Adrenal gland (tissue), 19 donors: ENCODE measurements at places on chromosomes 7 and 10. TPM values are rescaled to one million over a fixed set of nuclear protein-coding genes. Genes with fewer than 3 reads are reported as not detected.

GRCh38 chr7:32059289-32060011 lies 10.8 kb downstream of the PDE1C start:
- H3K4me1 ChIP-seq: no peaks in the 10 kb centered on the region
- no peak for DNase-seq
- H3K27ac ChIP-seq: no peak overlapping the region
- no peaks in the 10 kb centered on the region for H3K27me3 ChIP-seq
- no peak overlapping the region for H3K4me3 ChIP-seq

DNA sequence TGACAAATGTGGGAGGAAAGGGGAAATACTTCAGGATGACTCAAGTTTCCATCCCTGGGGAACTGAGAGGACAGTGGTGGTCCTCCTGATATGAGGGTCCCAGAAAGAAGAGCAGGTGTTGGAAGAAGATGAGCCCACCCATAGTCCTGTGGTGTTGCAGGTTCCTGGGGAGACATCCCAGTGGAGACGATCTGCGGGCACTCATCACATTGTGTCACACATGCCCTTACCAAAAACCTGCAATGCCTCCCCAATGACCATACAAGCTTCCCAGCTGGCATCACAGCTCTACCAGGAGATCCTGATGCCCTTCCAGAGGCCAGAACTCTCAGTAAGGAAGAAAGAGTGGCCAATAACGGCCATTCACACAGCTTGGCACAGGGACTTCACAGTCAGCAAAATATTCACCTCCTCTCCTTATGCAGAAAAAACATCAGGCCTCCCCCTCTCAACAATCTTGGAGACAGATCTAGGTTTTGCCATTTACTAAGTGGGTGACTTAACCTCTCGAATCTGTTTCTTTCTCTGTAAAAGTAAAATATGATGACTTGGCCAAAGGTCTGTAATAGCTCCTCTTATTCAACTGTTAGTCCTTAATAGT lies 9.0 kb downstream of the PUS7 start:
- H3K27me3 ChIP-seq: no peaks in the 10 kb centered on the region
- no peak overlapping the region for H3K27ac ChIP-seq
- no peaks in the 10 kb centered on the region for H3K4me1 ChIP-seq
- H3K36me3 ChIP-seq: no peaks in the 10 kb centered on the region
- no peak overlapping the region for H3K4me3 ChIP-seq

DNA sequence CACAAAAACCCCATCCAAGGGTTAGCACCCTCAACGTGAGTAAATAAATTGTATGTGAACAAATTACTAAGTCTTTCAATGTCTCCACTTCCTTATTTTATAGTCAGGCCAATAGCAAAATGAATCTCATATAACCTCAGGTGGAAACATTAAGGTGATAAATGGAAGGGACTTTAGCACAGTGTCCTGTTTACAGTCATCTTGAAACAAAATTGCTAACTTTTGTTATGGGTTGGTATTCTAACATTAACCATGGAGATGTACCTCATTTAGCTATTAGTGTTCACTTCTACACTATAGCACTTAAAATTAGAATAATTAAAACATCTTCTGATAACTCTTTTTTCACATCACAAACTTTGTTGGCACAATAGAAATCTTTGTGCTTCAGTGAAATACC lies 255.8 kb upstream of the CNTNAP2 start:
- H3K27me3 ChIP-seq: no peaks in the 10 kb centered on the region
- H3K27ac ChIP-seq: no peak overlapping the region
- no peak for DNase-seq

DNA sequence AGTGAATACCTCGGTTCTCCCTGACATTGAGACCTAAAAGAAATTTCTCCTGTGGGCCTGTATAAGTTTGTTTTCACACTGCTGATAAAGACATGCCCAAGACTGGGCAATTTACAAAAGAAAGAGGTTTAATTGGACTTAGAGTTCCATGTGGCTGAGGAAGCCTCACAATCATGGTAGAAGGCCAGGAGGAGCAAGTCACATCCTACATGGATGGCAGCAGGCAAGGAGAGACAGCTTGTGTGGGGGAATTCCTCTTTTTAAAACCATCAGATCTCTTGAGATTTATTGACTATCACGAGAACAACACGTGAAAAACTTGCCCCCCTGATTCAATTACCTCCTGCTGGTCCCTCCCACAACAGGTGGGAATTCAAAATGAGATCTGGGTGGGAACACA lies 6.7 kb downstream of the TMEM72 start:
- H3K4me3 ChIP-seq: no peak overlapping the region
- H3K27me3 ChIP-seq: no peaks in the 10 kb centered on the region
- DNase-seq: no peak
- H3K36me3 ChIP-seq: no peaks in the 10 kb centered on the region

DNA sequence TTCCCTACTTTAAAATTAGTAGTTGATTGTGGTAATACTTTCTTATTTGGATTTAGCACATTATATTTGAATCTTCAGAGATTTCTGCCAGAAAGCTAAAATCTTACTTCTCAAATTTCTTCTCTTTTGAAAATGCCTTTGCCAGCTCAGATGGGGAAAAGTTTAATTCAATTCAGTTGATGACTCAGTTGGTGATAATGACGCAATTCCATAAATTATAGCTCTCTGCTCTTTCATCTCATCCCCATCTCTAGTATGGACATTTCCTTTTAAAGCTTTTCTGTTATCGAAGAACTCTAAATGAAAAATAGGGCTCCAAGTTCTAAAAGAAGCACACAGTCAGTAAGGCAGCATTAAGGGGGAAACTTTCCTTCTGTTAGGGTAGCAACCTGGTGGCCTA lies 25.5 kb downstream of the RNLS start:
- H3K4me3 ChIP-seq: no peak overlapping the region
- H3K36me3 ChIP-seq: no peaks in the 10 kb centered on the region
- H3K4me1 ChIP-seq: peaks cover 6% of the 10 kb centered on the region
- H3K27ac ChIP-seq: peak overlapping the region; percentile 17
- DNase-seq: no peak

DNA sequence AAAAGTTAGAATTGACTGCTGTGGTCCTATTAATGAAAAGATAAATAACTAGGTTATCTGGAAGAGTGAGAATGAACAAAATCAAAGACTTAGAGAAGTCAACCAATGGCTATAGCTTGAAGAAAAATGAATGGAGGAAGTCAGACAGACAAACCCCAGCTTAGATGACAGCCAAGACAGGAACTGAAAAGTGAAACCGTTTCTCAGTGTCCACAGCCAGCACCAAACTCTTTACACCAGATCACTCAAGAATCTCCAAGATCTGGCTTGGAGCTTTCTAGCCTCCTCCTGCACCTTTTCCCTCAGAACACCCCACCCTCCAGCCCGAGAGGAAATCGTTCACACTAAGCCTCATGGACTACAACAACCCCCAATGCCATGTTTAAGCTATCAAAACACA lies 167.0 kb downstream of the SFMBT2 start:
- H3K27ac ChIP-seq: no peak overlapping the region
- DNase-seq: no peak
- no peak overlapping the region for H3K4me3 ChIP-seq
- H3K27me3 ChIP-seq: no peaks in the 10 kb centered on the region
- H3K4me1 ChIP-seq: no peaks in the 10 kb centered on the region

- H3K36me3 ChIP-seq: no peaks in the 10 kb centered on the region
- peak; percentile 95 for DNase-seq
- H3K27me3 ChIP-seq: no peaks in the 10 kb centered on the region
- H3K4me3 ChIP-seq: no peak overlapping the region
Observed at GRCh38 chr10:11757821-11758463, 15.8 kb downstream of the ECHDC3 start.

DNA sequence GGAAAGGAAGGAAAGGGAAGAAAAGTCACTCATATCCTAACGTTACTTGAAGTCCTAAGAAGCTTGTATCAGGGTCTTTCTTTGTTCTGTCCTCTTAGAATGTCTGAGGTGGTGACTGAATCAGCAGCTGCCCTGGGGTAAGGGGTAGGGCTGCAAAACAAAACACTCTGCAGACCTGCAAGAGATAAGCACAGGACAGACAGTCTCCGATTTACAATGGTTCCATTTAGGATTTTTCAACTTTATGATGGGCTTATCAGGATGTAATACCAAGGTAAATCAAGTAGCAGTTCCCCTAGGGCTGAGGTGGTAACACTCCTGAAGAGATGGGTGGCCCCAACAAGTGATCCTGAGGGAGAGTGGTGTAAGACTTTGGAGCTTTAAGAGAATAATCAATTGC lies 16.5 kb downstream of the KDM7A start:
- H3K36me3 ChIP-seq: no peaks in the 10 kb centered on the region
- no peaks in the 10 kb centered on the region for H3K27me3 ChIP-seq
- no peak for DNase-seq
- H3K27ac ChIP-seq: no peak overlapping the region

DNA sequence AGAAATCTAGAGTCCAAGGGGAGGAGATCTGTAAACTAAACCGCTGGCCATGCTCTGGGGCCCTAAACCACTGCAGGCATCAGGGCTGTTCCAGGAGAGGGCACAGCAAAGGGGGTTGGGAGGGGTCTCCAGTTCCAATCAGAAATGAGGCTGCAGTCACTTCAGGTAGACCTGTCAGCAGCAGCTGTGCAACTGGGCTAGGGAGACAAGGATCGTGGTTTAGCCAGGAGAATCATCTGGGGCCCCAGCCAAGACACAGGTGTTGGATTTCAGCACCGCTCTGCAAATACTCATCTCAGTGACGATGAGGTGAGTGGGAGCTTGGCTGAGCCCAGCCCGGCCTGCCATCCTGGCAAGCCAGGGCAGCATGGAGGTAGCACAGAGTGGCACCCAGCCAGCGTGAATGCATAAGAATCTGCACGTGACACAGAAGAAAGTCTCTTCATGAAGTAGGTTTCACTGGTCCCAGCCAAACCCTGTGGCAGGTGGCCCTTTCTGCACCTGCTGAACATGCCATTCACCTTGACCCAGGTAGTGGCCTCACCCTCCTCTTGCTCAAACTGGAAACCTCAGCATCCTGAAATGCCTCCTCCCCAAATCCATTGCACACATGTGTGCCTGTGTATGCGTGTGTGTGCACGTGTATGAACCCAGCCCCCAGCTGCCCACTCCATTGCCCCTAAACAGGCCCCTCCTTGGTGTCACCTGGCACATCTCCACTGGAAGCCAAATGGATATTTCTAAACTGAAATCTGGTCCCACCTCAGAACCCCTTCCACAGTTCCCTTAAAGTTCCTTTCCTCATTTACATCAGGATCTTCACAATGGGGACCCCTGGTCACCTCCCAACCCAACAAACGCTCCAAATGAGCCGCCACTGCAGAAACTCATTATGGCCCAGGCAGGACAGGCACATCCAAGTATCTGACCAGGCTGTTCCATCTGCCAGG lies 9.6 kb downstream of the GPRIN2 start:
- no peaks in the 10 kb centered on the region for H3K27me3 ChIP-seq
- no peaks in the 10 kb centered on the region for H3K36me3 ChIP-seq
- no peak overlapping the region for H3K4me3 ChIP-seq
- DNase-seq: peak; percentile 1
- H3K4me1 ChIP-seq: no peaks in the 10 kb centered on the region

- no peaks in the 10 kb centered on the region for H3K4me1 ChIP-seq
- no peaks in the 10 kb centered on the region for H3K27me3 ChIP-seq
- no peaks in the 10 kb centered on the region for H3K36me3 ChIP-seq
- H3K4me3 ChIP-seq: no peak overlapping the region
- H3K27ac ChIP-seq: no peak overlapping the region
Observed at GRCh38 chr7:16055263-16055976, 365.9 kb downstream of the CRPPA start.

GRCh38 chr10:35092851-35093250 lies 2.7 kb upstream of the CUL2 start:
- no peaks in the 10 kb centered on the region for H3K27me3 ChIP-seq
- no peaks in the 10 kb centered on the region for H3K36me3 ChIP-seq
- no peak overlapping the region for H3K27ac ChIP-seq
- DNase-seq: no peak

The GIMAP7 gene
- polyA plus RNA-seq: 17.6 TPM

The OR2AE1 gene
- polyA plus RNA-seq: not detected

The C7orf33 gene
- polyA plus RNA-seq: not detected

The PLCE1 gene
- 1.4 TPM for polyA plus RNA-seq
